ENCODE measurements at places on chromosomes 16 and 17.

DNA sequence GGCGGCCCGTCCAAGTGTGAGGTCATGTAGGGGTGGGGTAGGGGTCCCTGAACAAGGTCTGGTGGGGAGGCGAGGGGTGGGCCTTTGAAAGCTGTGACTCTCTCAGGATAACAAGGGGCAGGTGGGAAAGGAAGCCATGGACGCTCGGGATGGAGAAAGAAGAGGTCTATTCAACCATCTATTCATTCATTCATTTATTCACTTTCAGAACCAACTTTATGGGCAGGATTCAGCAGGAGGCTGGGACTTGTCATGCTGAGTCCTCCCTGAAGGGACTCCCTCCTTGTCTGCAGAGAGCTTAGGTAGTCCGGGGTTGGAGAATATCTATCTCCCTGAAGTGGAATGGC lies 8.6 kb upstream of the CD300A start:
- DNase-seq: no peak

GRCh38 chr16:10946308-10946707 lies 1.9 kb downstream of the CLEC16A start:
- no peak for DNase-seq

- no peak for DNase-seq
Observed at GRCh38 chr16:83900571-83900970, 1.7 kb downstream of the MLYCD start.

DNA sequence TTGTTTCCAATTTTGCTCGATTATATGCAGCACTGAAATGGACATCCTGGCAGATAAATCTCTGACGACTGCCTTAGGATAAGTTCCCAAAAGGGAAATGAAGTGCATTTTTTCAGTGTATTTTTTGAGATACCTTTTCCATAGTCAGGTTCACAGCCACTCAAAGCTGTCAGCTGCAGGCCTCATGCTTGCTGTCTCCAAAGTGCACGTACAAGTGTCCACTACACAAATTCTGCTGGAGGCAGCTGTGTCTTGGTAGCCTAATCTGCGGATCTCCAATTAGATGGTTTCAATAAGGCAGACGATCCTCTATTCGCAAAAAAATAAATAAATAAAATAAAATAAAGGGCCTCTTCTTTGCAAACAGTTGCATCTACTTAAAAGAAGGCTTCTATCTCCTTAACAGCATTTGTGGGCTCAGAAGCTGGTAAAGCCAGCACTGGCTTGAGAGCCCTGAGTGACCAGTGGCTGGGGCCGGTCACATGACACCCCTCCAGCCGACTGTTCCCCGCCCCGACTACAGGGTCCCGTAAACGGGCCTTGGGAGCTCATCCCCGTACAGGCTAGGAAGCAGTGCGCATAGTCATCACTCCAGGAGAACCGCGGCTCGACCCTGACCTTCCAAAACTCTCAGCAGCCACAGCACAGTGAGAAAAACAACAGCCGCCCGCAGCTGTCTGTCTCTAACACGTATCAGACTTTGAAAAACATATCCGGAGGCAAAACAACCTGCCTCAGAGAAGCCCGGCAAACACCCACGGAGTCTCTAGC lies 18.8 kb downstream of the RPH3AL start:
- no peak for DNase-seq

DNA sequence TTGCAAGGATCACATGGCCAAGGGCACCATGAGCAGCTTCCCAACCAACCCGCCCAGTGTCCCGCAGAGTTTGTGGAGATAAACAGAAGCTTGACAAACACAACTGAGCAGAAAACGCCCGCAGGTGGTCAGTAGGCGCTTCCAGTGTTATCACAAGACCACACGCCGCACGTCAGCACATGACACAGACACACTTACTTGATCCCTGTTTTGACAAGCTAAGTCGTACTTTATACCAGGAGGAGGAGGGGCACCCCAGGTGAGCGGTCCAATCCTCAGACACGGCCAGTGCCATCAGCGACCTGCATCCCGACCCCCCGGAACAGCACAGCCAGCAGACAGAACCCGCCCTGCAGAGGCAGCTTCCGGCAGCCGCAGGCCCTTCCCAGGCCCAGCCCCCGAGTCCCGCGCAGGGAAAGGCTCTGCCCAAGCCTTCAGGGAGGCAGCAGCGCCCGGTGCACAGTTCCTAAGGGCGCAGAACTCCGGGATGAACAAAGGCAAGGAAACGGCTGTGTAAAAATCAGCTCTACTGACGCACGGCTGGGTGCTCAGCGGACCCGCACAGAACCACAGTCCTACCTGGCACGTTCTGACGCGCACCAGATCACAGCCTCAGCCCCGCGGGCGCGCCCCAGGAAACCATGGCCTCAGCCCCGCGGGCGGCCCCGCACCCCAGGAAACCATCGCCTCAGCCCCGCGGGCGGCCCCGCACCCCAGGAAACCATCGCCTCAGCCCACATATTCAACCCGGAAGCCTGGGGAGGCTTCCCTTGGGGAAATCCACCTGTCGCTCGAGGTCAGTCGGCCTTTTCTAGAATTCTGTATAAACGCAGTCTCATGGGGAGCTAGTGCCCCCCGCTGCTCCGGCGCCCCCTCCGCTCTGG lies 27.8 kb downstream of the AXIN1 start:
- no peak for DNase-seq

- DNase-seq: no peak
Observed at GRCh38 chr17:28970879-28971278, 19.6 kb upstream of the PHF12 start.

- DNase-seq: no peak
Observed at GRCh38 chr16:88999457-89000206, 22.6 kb upstream of the CBFA2T3 start.

DNA sequence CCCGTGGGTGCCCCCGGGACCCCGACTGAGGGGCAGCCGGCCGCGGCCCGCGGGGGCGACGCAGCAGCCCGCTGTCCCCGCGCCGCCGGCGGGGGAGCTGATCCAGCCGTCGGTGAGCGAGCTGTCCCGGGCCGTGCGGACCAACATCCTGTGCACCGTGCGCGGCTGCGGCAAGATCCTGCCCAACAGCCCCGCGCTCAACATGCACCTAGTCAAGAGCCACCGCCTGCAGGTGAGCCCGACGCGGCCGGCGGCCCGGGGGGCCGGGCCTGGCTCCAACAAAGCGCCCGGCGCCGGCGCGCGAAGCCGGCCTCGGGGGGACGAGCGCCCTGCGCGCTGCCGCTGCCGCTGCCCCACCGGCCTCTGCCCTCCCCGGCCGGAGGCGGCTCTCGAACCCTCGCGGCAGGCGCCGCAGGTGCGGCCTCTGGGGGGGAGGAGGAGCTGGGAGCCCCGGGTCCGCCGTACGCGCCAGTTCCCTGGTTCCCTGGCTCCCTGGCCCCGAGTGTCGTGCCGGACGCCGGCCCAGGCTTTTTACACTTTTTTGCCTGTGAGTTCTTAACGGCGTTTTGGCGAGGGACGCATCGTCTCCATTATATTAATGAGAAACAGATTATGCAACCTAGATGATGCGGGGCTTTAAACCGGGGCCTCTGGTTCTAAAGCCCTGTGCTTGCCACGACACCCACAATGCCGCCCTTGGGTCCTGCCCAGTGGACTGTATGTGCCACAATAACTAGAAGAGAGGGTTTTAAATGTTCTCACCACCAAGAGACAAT lies 521 bp downstream of the ATMIN start:
- no peak for DNase-seq

DNA sequence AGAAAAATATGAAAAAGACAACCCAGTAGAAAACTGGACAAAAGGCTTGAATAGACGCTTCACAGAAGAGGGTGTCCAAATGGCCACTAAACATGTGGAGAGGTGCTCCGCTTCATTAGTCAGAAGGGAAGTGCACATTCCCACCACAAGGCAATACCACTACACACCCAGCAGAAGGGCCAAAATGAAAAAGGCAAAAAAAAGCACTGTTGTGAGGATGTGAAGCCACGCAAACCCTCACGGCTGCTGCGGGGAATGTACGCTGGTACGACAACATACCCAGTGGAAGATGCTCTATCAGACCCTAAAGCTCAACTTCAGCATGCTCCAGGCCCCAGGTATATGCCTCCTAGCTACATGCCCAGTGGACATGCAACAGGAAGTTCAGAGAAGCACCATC lies 17.0 kb downstream of the PIK3R5 start:
- no peak for DNase-seq

DNA sequence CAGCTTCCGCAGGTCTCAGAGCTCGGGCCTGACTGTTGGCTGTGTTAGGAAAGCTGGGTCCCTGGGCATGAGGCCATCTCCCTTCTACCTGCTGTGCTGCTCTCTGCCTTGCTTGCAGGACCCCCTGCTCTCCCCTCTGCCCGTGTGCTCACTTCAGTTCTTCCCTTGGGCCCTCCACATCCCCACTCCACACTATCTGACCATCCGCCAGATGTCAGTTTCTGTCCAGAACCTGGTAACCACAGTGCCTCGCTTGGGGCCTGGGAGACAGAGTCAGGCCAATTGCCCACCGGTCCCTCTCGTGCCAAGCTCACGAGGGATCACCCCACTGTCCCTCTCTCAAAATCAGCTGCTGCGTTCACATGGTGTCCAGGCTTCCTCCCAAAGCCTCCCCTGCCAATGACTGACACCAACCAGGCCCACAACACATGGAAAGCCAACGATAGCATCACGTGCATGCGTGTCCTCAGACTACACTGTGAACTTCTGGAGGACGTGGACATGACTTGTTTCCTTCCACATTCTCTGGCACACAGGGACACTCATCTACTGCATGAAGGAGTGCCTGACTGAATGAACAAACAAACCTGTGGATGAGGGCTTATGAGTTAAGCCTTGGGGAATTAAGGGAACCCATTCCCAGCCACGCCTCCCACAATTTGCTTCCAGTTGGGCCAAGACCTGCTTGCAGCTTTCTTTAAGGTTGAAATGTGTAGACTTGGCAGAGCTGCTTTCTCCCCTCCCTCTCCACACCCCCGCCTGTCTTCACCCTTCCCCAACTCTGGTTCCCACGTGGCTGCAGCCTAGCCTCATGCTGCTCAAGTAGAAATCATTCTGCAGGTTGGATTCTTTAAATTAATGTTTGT lies 72.5 kb upstream of the ZNF423 start:
- DNase-seq: no peak

GRCh38 chr17:27157898-27158297 lies 136.0 kb upstream of the WSB1 start:
- no peak for DNase-seq

GRCh38 chr16:12484972-12485371 lies 318.7 kb downstream of the CPPED1 start:
- no peak for DNase-seq

DNA sequence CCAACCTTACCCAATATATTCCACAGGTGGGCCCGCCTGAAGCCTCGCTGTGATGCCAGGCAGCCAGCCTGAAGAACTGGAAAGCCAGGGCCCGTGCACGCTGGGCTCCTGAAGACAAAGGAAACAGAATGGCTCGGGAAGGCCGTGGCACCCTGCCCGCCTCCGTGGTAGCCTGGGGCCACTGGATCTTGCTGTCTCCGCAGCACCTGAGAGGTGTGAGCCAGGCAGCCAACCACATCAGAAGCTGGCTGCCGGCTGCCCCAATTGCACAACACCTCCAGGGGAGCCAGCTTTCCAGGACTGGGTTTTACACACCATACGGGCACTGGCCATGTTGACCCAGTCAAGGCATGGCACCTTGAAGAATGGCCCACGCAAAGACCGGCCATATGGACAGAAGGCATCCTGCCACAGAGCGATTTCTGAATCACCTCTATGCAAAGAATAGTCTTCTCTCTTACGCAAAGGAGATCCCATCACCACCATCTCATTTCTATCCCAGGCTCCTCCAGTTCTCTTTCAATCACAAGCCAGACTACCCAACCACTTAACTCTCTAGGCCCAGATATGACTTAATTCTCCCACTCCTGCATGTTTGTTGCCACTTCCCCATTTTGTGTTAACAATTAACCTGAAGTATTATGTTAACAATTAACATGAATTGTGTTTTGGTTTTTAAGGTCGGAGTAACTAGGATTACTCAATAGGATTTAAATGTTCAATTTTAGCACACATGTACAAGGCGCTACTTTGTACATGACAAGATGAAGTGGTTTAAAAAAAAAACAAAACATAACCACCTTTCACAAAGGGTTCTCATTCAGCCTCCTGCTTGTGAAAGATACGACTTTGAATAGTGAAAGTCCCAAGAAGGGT lies 32.1 kb downstream of the ZFHX3 start:
- DNase-seq: no peak

DNA sequence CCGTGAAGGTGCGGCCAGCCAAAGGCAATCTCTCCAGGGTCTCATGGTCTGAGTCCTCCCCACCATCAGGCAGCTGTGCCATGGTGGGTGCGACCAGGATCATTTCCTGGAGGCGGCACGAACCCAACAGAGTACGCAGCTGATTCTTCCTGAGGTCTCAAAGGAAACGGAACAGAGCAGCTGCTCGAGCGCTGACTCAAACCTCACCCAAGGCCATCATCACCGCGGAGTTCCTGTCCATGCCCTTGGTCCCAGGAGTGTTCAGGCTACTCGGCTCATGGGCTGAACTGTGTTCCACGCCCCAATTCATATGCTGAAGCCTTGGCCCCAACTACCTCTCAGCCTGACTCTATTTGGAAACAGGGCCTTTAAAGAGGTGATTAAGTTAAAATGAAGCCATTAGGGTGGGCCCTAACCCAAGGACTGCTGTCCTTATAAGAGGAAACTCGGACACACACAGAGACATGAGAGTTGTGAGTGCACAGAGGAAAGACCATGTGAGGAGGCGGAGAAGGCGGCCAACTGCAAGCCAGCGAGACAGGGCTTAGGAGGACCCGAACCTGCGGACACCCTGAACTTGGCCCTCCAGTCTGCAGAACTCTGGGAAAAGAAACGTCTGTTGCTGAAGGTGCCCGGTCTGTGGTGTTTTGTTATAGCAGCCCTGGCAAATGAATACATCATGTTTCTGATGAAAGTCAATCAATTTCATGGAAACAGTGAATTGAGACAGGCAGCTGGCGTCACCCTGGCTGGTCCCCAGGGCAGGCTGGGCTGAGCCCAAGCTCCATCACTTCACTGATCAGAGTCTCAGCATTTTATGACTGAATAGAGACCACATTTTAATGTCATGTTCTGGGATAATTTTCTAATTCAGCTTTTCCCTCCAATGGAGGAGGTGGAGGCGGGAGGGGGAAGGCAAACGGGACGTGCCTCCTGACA lies 13.7 kb downstream of the MXRA7 start:
- DNase-seq: no peak

DNA sequence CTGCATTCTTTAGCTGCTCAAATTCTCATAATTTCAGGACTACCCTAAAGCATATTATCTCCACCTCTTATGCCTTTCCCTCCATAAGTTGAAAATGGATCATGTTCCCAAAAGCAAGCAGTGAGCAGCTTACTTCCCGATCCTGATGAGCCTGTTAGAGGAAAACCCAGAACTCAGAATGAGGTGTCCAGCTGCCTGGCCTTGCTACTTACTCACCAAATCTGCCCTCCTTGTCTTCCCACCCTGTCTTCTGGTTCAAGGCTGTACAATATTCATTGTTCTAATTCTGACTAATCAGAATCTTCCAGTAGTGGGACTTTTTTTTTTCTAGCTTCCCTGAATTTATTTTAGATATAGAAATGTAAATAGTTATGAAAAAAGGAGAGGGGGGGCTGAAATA lies 10.8 kb downstream of the LYRM1 start:
- no peak for DNase-seq

All from esophagus squamous epithelium (tissue), 5 donors.